CD4-positive, alpha-beta T cell treated with Interleukin-21 for 1 hour (primary cell): ENCODE measurements at places on chromosomes 16 and 17.

- DNase-seq, result no peak
Observed at GRCh38 chr16:11679250-11679649, 11.0 kb downstream of the SNN start.

- no peak for DNase-seq
Observed at GRCh38 chr16:68331879-68332410, 21.1 kb downstream of the PRMT7 start.

GRCh38 chr17:68592009-68592408 is 9.2 kb downstream of the FAM20A start:
- no peak for DNase-seq

DNA sequence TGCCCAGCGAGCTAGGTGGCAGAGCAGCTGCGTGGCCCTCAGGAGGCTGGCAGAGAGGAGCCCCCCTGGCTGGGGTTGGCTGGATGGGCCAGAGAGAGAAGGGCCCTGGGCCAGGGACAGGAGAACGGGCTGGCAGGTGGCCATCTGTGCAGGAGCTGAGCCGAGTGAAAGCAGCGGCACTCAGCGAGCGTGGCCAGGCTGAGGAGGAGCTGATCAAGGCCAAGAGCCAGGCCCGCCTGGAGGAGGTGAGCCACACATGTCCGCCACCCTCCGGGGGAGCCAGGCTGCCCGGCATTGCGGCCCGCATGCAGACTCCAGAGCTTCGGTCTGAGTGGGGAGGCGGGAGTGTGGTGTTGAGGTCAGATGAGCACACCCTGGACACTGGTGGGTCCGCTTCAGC is 2.1 kb upstream of the RAC3 start:
- no peak for DNase-seq

- DNase-seq, result no peak
Observed at GRCh38 chr16:9055115-9055514, 36.3 kb upstream of the HAPSTR1 start.

- DNase-seq, result peak; percentile 73
Observed at GRCh38 chr17:3965118-3965800, 1.0 kb upstream of the ATP2A3 start.

DNA sequence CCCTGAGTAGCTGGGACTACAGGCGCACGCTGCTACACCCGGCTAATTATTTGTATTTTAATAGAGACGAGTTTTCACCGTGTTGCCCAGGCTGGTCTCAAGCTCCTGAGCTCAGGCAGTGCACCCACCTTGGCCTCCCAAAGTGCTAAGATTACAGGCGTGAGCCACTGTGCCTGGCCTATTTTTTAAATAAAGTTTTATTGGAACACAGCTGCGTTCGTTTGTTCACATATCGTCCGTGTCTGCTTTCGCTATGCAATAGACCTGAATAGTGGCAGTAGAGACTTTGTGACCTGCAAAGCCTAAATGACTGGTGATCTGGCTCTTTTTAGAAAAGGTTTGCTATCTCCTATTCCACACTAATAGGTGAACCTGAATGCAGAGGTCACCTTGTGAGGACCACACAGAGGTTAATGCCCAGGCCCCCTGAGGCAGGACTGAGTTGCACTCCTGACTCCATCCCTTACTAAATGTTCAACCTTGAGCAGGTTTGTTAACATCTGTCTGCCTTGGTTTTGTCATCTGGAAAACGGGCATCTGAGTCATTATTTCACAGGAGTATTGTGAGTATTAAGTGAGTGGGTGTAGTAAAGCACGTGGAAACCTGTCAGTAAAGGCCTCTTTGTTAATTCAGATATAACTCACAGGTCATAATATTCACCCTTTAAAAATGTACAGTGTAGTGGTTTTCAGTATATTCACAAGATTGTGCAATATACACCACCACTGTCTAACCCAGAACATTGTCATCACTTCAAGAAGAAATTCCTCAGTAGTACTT is 157.5 kb upstream of the CACNG5 start:
- DNase-seq, result no peak

DNA sequence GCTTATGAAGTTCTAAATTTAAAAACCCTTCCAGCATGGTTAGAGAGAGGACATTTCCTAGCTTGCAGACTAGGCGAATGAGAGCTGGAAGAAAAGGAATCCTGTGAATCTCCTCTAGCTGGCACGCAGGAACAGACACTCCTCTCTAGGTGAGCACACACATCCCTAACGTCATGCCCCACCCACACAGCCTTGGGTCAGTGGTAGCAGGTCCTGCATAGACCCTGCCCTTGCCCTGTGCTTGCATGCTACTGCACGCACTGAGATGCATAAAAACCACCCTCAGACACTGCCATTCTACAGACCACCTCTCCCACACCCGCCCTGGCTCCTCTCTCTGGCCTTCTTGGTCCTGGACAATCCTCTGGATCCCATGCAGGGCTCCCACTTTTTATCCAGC is 23.5 kb downstream of the CES1 start:
- DNase-seq, result no peak
